ENCODE measurements at places on chromosomes 1 and 21. TPM values are rescaled to one million over a fixed set of nuclear protein-coding genes. Genes with fewer than 3 reads are reported as not detected.

DNA sequence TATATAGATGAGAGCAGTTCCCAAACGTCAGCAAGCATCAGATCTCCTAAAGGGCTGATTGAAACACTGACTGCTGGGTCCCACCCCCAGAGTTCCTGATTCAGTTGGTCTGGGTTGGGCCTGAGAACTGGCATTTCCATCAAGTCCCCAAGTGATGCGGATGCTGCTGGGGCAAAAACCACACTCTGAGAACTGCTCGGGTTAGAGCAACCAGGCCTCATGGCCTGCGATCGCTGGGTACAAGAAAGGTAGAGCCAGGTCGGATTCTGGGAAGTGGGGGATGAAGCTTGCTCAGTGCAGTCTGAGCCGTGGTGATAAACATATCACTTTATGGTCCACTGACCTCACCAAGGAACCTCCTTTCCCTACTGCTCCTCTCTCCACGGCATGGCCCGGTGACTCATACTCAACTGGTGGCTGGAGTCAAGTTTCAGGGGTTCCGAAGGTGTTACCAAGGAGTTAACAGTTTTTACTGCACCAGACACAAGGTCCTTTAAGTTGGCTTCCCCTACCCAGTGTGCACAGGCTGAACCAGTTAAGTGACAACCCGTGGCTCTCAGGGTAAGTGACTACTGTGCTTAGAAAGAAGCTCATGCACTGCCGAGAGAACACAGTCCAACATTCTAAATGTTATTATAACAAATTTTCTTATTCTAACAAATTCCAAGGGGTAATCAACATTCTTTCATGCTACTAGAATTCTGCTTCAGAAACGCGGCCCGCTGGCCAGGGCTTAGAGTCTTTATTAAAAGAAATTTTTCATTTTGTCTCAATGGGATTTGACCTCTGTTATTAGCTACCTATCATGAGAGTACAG lies 153.5 kb downstream of the TGFBR3 start:
- DNase-seq: no peak

DNA sequence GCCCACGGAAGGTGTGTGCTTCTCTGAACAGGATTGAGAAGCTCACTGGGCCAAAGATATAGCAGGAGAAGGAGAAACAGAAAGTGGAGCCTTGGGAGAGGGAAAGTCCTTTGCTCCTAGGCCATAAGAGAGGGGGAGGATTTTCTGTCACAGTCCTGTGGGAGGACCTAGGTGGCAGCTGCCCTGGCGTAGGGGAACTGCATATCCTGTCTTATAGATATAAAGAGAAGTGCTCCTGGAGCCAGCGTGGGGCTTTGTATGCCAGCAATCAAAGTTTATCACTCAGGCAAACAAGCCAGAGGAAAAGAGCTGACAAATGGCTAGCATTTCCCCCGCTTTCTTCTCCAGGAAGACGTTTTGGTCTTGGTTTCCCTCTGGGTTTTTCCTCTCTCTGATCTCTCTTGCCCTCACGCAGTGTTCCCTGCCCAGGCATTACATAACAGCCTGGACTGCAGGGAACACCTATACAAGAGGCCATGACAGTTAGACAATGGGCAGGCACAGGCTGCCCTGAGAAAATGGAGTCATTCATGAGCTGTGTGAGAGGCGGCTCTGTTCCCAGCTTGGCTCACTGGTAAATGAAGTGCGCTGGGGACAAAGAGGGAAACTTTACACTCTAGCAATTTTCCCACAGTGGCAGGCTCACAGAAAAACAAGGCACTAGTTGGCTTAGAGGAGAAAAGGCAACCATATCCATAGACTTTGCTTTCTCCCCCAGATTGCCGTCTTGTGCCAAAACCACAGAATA lies 52.5 kb upstream of the ZNF648 start:
- no peak for DNase-seq

DNA sequence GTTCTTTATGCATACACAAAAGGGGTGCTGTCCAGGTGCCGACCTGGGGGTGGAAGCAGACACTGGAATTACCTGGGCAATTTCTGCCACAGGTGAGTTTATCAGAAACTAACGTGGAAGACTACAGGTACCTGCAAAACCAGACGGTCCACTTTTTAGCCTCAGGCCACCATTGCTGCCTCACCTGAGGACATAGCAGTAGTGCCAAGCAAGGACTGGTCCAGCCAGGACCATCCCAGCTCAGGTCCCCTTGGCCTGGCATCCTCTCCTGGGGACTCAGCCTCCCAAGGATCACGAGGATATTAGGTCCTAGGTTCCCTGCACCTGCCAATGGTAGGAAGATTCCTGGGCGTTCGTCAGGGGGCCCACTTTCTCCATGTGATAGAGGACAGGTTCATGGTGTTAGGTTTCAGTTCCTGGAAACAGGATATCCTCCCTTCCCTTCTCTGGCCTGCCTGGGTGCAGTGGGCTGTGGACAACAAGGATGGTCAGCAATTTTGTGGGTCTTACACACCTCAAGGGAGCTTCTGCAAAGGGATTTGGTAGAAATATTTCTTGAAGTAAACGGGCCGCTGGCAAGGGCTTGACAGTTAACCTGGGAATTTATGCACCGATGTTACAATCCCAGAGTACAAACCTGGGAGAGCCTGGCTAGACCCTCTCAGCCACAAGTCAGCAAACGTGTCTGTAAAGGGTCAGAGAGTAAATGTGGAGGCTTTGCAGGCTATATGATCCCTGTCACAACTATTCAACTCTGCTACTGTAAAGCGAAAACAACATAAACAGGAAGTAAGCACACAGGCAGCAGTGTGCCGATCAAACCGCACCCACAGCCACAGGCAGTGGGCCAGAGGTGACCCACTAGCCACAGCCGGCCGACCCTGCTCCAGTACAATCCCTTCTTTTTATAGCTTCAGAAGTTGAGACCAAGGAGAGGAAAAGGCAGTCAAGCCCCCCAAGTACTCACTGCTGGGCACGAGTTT lies 71.4 kb upstream of the RAB4A start:
- DNase-seq: no peak

- peak; percentile 69 for DNase-seq
Measured at GRCh38 chr1:231315887-231316286, 21.8 kb downstream of the EXOC8 start.

DNA sequence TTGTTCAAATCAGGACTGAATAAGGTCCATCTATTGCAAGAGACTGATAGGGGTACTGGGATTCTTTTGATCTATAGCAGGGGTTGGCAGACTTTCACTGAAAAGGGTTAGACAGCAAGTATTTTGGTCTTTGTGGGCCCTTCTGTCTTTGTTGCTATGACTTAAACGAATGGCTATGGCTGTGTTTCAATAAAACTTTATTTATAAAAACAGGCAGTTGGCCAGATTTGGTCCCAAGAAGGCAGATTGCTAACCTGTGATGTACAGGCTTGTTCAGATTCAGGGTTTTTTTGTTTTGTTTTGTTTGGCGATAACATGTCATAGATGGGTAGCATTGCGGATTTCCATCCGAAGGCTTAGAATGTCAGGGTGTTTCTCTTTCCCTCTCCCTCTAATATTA lies 3.9 kb upstream of the BACE2 start:
- no peak for DNase-seq

- no peak for DNase-seq
Measured at GRCh38 chr21:45281411-45282282, 6.0 kb downstream of the POFUT2 start.

DNA sequence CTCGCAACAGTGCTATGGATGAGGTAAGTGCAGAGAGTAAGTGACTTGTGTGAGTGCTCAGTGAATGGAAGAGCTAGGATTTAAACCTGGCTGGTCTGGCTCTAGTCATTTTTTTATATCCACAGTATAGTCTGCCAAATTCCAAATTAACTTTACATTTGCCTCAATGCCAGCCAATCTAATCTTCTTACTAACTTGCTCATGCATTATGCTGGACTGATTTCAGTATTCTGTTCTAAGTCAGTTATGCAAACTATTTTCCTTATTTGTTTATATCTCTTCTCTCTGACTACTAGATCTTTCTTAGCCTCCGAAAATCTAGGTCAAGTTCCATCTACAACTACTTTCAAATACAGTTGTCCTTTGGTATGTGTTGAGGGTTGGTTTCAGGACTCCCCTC lies 133.3 kb downstream of the XPR1 start:
- no peak for DNase-seq

DNA sequence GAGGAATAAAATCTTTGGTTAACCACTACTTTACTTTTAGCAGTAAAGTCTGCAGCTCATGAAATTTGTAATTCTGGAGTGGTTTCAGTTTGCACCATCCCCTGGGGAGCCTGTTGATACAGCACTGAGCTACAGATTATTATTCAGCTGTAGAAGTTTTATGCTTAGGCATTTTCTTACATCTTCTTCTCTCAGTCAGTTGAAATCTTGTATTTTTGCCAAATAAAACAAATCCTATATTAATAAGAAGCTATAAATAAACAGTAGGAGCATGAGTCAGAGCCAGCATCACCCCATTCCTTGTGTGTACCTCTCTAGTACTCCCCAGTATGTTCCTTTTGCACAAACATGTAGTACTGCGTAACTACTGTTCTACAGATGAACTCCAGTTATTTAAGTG lies 118.9 kb downstream of the ATF6 start:
- DNase-seq: peak; percentile 59

TRIM46 gene
- 4.7 TPM for total RNA-seq

SMCP gene
- total RNA-seq: not detected

NKAIN1 gene
- total RNA-seq: not detected

TAS1R2 gene
- not detected for total RNA-seq

CA6 gene
- total RNA-seq: not detected
